ENCODE measurements at places on chromosomes 5 and 9.

DNA sequence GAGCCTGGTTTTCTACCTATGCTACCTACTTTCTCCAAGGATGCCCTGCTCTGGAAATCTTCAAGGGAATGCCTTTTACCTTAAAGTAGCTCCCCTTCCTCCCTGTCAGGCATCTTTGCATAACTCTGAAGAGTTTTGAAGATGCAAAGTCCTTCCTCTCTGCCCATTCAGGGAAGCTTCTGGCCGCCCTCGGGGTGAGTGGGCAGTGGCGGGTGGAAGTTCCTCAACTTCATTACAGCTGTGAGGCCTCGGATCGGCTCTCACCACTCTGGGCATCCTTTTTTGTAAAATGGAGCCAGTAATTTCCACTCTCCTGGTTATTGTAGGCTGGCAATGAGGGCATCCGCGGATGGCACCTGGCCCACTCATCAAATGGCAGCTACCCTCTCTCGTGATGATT, 31.7 kb upstream of the STXBP1 start:
- no peak for ATAC-seq

GRCh38 chr5:33319841-33320240, 120.9 kb upstream of the TARS1 start:
- ATAC-seq = no peak

DNA sequence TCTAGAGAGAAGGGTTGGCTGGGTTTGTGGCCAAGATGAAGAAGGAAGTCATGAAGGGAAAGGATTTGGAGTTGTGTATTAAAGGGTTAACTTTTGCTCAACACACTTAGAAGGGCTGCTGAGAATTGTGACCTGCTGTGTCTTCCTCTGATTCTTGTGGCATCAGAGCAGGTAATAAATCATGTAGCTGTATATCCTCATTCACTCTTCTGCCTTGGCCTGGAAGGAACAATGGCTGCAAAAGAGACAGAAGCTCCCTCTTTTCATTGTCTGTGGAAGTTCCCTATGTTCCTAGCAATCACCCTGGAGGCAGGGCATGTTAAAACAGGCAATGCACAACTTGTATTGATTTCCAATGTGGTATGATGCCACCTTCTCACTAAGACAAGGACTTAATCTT, 159.1 kb downstream of the LRRC70 start:
- no peak for ATAC-seq

GRCh38 chr9:36789886-36790285, 217.2 kb downstream of the MELK start:
- ATAC-seq = no peak

- peak; percentile 61 for ATAC-seq
These were observed 177.5 kb downstream of the ZDHHC21 start for GRCh38 chr9:14515571-14516198.

- ATAC-seq = no peak
These were observed 235.4 kb downstream of the CACNA1B start for GRCh38 chr9:138112791-138113600.

DNA sequence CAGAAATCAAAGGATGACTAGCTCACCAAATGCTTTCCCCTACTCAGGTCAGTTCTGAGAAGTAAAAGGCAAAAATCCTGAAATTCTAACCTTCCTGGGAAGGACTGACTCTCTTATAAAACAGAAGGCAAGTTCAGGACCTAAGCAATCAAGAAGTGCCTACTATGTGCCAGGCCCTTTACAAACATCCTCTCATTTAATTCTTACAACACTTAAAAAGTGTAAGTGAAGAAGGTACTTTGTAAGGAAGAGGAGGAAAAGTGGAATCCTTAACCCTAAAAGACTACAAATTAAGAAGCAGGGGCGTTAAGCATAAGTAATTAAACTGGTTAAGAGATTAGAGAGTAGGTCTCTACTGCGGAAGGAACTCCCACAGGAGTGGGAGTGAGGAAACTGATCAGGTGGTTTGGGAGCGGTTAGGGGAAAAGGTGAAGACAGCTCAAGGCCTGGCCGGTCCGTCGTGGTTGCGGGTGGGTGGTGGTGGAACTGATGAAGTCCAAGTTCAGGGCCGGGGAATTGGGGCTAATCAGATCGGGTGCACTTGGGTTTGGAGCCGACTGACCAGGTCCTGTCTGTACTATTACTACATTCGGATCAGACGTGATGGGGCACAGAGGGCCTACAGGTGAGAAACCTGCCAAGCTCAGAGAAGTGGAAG, 839 bp downstream of the MED27 start:
- ATAC-seq = peak; percentile 49

GRCh38 chr5:141881886-141882285, 3.7 kb upstream of the PCDH1 start:
- no peak for ATAC-seq

DNA sequence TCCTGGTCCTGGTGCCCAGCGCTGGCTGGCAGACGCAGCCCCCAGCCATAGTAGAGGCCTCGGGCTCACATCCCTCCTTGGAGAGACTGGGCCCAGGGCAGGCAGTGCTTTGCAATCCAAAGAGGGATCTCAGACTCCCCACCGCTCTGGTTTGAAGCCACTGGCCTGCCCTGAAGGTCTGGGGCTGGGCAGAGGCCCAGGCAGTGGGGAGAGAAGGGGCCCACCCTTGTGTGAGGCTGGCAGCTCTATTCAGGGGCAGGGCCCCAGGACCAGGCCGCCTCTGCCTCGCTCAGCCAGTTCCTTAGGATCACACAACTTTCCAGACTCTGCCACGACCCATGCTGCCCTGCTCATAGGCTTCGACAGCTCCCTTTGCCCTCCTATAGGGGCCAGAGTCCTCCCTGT, 10.7 kb upstream of the SEC16A start:
- ATAC-seq = no peak

GRCh38 chr5:88826646-88827585, 56.1 kb downstream of the MEF2C start:
- ATAC-seq = peak; percentile 72

GRCh38 chr9:128383791-128384190, 12.6 kb downstream of the URM1 start:
- ATAC-seq = no peak

DNA sequence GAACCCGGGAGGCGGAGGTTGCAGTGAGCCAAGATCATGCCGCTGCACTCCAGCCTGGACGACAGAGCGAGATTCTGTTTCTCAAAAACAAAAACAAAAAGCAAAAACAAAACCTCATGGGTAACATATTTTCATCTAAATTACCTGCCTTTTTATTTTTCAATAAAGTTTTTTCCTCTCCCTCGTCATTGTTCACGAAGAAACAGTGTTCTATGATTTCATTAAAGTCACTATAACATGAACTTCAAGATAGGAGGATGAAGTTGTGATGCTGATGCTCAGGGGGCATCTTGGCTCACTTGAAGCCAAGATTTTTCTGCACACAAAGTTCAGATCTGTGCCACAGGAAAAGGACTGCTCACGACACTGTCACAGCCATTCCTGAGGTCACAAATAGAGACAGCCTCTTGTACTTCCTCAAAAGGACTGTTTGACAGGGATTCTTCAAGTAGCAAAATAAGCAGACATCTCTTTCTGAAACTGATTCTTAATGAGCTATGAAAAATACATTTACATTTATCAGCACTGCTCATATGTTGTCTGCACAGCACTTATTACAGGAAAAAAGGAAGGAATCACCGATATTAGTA, 16.1 kb downstream of the NIPSNAP3B start:
- no peak for ATAC-seq

DNA sequence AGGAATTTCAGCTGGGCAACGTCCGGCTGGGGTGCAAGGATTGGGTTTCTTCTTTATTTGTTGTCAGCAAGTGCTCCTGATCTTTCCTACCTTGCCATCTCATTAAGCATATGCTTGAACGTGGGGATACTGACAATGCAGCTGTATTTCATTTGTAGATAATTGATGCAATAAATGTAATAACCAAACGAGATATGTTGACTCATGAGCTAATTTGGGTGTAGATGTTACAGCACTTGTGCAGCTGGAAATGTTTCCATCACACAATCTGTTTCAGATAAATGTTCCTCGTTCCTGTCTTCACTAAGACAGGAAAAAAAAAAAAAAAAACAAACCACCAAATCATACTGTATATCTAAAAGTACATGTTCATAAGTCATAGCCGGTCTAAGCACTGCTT, 123.8 kb downstream of the DMRT2 start:
- no peak for ATAC-seq

Measured in SK-N-SH treated with all-trans-retinoic acid at 6 μM for 48 hours (cell line).